ENCODE measurements at places on chromosomes 16 and 17.

DNA sequence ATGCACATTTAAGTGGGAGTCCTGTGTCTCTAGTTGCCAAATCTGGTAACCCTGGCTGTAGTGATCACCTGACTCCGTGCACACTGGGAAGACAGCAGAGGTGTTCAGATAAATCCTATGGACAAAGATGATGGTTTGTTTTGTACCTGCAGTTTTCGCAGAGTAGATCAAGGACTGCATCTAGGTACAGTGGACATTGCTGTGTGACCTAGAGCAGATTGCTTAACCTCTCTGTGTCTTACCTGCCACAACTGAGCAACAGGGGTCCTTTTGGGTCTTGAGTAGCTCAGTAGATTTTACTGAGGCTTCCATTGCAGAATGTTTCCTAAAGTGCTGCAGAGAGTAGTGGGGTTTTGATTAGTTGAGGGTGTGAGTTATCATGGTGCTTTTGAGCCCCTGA, 160.8 kb downstream of the SHISA9 start:
- DNase-seq, result no peak

DNA sequence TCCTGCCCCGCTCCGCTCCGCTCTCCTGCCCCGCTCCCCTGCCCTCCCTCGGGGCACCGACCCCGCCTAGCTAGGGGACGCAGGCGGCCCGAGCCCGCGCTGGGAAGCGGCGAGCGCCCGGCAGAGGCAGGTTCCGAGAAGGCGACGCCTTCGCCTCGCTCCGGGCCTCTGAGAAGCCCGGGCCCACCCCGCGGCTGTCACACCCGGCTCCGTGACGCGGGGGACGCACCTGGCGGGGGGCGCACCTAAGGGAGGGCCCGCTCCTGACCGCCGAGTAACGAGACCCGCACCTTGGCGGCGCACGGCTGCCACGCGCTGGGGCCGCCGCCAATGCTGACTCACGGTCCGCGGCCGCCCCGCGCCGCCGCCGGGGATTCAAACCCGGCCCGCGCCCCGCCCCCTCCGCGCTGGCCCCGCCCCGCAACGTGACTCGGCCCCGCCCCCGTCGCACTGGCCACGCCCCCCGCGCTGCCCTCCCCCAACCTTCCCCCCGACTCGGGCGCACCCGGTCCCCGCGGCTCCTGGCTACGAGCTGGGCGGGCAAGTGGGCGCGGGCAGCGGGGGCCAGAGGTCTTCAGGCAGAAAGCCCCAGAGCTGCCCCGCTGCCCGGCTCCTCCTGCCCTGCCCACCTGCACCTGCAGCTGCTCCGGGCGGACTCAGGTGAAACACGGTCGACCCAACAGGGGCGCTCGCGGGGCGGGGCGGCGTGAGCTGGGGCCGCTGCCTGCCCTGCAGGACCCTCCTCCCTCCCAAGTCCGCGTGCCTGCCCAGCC, 27.8 kb downstream of the GNPTG start:
- peak; percentile 85 for DNase-seq

DNA sequence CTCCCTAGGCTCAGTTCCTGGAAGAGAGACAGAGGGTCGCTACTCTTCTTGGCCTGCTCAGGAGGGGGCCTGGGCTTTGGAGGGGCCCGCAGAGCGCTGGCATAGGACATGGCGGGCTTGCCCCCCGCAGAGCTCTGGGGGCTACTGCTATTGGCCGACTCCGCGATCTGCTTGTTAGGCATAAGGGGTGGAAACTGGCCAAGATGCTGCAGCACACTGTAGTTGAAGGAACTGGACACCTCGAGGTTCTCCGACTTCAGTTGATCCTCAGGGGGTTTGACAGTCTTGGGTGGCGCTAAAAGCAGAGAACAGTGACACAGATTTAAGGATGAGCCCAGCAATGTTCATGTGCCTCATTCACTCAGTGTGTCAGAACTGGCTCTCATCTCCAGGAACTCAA, 33.9 kb downstream of the CACNG1 start:
- DNase-seq, result no peak

DNA sequence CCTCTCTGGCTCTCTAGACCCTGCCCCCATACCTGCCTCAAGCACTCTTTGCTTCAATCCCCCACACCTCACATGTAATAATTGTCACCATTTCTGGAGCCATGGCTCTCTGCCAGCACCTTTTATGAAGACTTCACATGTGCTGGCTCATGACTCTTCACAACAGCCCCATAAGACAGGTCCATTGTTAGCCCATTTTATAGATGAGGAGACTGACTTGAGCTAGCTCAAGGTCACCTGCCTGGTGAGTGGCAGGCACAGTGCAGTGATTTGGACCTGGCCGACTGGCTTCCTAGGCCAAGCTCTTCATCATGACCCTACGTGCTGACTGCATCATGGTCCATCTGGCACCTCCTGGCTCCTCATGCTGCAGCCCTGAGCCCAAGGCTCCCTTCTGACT, 25.0 kb downstream of the FAM20A start:
- DNase-seq, result no peak

DNA sequence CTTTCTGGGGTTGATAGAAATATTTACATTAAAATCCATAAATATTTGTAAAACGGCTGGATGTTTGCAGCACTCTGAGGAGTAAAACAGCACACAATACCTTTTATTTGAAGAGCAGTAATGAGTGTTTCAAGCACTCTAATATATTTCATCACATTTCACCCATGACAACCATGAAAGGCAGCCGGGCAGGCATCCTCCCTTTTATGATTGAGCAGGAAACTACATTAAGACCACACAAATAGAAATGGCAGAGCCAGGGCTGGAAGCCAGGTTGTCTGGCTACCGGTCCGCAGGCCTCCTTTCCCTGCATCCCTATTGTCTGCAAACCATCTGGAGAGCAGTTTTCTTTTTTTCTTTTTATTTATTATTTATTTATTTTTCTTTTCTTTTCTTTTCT, 23.1 kb upstream of the GPRC5C start:
- DNase-seq, result no peak

DNA sequence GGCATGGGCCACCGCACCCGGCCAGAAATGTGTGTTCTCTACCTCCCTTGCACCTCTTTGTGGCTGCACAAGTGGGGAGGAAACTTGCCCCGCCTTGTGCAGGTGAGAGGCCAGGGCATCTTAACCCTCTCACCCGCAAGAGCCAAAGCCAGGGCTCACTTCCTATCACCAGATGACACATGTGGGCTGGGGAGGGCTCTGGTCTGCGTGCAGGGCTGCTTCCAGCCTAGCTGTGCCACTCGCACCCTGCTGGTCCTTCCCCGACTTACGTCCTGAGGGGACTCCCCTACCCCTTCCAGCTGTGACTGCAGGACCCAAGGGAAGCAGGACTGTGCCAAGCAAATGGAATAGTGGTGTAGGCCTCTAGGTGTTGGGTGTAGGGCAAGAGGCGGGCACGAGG, 6.9 kb downstream of the MIEF2 start:
- no peak for DNase-seq

GRCh38 chr16:68936736-68937631, 93.7 kb downstream of the TANGO6 start:
- peak; percentile 59 for DNase-seq

DNA sequence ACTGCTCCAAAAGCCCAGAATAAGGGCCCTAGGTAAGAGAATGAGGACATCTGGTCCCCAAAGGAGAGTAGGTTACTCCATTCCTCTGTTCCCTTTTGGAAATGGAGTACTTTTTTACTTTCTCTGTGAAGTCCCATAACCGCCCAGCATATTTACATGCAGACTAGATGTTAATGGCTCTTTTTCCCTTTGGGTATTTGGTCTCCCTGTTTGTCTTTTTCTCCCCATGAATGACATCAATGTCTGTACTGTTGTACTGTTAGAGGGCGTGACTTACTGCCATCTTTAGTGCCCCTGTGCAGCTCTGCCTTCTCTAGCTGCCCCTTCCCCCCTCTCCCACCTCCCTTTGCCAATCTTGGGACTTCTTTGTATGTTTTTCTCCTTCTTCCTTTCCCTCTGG, 19.0 kb downstream of the GPR179 start:
- DNase-seq, result no peak

GRCh38 chr16:10877472-10877946, 507 bp downstream of the CIITA start:
- no peak for DNase-seq

DNA sequence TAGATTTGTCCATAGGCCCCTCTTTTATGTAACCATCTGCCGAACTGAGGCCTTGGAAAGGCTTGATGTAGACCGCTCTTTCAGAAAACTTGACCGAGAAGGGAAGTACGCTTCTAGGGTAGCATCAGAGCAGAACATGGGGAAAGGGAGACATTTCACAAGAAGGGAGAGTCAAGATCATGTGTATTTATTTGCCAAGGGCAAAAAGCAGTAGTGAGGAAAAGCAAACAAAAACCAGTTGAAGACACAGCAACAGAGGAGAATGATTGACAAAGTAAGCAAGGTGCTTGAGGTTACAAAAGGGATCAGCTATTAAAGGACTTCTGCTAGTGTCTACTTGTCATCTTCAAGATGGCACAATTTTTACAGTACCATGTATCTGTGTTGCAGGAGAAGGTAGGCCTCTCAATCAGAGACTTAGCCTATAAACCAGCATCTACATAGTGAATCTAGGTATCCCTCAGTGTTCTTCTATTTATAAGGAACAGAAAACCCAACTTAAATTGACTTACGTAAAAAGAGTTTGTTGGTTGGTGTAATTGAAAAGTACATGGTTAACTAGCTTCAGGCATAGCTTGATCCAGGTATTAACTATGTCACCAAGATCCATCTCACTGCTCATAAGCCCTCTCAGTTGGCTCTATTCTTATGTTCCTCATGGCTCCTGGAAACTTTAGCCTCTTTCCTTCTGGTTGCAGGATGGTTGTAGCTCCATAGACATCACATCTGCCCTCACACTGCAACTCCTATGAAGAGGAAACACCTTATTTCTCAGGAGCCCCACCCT, 288.4 kb downstream of the IRX3 start:
- DNase-seq, result no peak

DNA sequence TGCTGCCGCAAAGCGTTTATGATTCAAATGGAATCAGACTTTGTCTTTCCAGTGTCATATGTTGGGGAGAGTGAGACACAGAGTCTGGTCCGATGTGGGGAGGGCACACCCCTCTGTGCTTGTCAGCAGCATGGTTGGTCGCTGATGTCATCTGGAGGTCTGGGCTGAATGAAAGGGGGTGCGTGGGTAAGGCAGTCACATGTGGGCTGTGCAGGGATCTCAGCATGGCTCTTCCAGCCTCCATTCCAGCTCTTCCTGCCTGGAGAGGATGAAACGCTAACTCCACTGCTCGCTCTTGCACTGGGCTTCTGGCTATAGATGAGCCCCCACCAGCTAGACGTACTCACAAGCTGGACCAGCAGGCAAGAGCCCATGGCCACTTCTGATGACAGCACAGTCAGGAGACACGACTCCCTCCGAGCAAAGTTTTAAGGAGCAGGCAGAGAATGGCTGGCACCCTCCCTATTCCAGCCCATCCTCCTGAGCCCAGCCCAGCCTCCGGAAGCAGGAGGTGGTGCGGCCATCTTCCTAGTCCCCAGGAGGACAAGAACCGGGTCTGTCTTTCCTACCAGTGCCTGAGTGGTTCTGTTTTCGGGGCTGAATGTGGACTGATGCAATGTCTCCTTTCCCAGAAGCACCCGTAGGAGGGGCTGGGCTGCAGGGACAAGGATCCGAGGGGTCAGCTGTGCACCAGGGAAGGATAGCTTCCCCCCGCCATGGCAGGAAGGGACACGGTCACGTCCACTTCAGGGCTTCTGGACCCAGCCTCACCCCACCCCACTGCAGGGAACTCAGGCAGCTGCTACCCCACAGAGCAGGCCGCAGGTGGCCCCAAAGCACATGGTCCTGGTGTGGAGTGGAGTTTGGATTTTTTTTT, 41.5 kb upstream of the CBFA2T3 start:
- peak; percentile 16 for DNase-seq

DNA sequence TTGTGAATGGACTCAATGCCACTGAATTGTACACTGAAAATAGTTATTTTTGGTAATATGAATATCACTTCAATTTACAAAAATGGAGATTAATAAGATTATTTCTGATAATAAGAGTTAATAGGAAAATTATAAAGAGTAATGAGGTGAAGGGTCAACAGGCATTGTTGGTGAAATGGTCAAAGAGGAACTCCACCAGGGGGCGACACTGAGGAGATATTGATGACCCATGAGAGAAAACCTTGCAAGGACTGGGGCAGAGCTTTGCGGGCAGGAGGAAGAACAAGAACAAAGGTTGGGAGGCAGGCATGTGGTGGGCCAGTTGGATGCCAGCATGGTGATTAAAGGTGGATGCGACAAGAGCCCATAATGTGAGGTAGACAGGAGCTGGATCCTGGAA, 74.0 kb upstream of the XYLT1 start:
- no peak for DNase-seq

DNA sequence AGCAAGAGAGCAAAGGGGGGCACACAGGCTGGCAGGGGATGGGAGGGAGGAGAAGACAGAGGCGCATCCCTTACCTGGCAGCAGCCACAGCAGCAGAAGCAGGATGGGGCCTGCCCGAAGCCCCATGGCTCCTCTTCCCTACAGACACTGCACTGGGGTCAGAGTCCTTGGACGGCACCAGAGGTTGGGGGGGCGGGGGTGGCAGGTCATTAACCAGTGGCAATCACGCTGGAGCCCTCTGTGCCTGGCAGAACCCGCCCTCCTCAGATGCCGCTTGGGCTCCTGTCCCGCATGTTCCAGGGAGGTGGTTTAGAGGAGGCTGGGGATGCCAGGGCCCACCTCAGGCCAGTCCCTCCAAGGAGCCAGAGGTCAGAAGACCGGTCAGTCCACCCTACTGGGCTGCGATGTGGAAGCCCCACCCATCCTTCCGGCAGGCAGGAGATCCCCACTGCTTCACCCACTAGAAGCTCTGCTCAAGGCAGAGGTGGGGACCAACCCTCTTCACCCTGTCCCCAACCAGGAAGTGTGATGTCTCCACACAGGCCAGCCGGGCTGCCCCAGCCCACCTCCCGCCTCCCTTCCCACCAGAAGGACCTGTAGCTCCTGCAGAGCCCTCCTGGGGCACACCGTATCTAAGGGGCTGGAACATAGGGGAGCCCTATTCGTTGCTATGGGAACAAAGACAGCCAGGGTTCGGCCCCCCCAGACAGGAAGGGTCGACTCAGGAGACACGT, 11.7 kb downstream of the ZG16B start:
- DNase-seq, result no peak

DNA sequence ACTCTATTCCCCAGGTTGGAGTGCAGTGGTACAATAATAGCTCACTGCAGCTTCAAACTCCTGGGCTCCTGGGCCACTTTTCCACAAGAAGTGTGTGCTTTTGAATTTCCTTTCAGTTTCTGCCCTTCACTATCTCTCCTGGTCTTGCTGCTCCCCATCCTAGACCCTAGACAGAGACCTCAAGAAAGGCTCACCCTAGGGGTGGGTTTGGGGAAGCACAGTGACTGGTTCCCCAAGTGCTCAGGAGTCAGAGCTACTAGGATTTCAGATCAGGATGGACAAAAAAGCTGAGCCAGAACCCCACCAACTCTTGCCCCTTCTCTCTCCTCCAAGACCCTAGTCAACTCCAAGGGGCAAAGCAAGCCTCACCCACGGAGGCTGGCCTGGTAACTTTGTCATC, 1.6 kb upstream of the SEBOX start:
- DNase-seq, result no peak

GRCh38 chr17:77441940-77442339, 301.2 kb downstream of the SEC14L1 start:
- no peak for DNase-seq

DNA sequence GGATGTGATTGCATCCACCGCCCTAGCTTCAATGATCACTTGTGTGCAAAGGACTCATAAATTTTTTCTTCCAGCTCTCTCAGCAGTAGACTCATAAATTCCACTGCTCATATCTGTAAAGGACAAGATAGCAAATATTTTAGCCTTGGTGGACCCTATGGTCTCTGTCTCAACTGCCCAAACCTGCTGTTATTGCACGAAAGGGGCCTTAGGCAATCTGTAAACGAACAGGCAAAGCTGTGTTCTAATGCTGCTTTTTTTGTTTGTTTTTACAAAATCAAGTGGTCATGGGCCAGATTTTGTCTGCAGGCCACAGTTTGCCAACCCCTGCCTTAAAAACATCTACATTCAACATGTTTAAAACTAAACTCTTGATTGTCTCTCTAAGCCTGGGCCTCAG, 34.1 kb downstream of the FAM20A start:
- no peak for DNase-seq
